Chondrocyte (in vitro differentiated cells): ENCODE measurements at places on chromosomes 2 and 18. TPM values are rescaled to one million over a fixed set of nuclear protein-coding genes. Genes with fewer than 3 reads are reported as not detected.
A peak's percentile ranks its signal among the peaks of the same experiment; 100 is the strongest.

DNA sequence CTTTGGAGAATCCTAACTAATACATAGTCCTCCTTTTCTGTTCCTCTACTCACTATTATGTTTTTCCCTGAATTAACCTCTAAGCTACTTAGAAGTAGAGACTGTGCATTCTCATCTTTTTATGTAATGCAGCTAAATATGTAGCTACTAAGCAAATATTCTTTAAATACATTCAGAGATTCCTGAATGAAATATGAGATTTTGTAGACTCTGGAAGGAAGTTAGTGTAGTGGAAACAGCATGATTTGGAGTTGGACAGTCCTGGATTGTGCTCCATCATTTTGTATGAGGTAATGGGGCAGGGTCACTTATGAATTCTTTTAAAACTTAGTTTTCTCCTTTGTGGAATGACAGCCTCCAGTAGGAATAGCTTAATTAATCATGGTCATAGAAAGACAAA is 24.7 kb upstream of the NT5C1B start:
- no peaks in the 10 kb centered on the region for H3K27me3 ChIP-seq
- peaks cover 22% of the 10 kb centered on the region for H3K4me1 ChIP-seq
- no peaks in the 10 kb centered on the region for H3K36me3 ChIP-seq
- no peak overlapping the region for H3K4me3 ChIP-seq

The MAPK4 gene
- total RNA-seq = 0.28 to 0.30 TPM in 2 of 3 replicates, not detected in the other

DNA sequence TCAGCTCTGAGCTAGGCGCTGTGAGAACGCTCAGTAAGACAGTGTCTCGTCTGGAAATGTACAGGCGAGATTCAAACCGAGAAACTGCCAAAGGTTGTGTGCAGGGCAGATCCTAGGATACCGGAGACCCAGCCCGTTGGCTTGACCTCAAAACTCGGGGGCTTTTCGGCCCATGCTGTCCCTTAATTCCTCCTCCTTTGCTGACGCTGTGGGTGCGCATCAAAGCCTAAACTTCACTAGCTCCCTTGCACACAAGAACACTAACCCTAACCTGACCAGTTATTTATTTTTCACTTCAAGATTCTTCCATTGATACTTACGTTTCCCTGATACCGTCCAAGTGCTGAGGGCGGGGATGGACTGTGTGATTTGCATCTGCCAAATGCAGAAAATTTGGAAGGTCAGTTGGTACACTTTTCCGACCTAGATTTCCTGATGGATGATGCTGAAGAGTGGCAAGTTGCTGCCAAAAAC is 1.0 kb upstream of the AAK1 start:
- peak overlapping the region; percentile 91 for H3K4me3 ChIP-seq
- no peak for DNase-seq
- H3K27ac ChIP-seq = peak overlapping the region; percentile 98

GRCh38 chr2:112645310-112646101 is at the start of gene SLC20A1:
Gene SLC20A1 (plus strand): TSS chr2:112645939. CDS start chr2:112646829, 890 bp downstream.
- H3K27me3 ChIP-seq = no peaks in the 10 kb centered on the region
- H3K27ac ChIP-seq = peak within 1 kb of the TSS; percentile 89
- DNase-seq = peak; percentile 96
- peak within 1 kb of the TSS; percentile 91 for H3K4me3 ChIP-seq
- peaks cover 16% of the 10 kb centered on the region for H3K36me3 ChIP-seq

The LIMS2 gene
- 75.3 to 173 TPM (median 171 TPM) in 3 replicates for total RNA-seq
